ENCODE measurements at places on chromosomes 16 and 17.
A peak's percentile ranks its signal among the peaks of the same experiment; 100 is the strongest.

GRCh38 chr16:74766729-74767128 lies 7.9 kb downstream of the FA2H start:
- no peak for DNase-seq

DNA sequence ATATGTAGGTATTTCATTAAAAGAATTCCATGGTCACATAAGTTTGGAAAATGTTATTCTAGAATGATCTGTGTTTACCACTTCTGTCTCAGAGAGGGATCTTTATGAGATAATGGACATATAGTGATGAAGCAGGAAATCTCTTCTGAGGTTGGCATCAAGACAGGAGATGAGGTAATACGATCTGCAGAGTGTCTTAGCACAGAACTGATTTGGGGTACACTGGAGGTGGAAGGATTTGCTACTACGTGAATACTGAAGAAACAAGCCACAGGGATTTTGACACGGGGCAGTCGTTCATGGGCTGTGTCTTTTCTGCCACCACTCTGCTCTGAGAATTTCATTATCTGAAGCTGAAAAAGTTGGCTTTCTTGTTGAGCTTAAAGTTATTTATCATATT lies 5.5 kb downstream of the CBFB start:
- DNase-seq: peak; percentile 8

GRCh38 chr16:57873218-57873617 lies 70.9 kb upstream of the KIFC3 start:
- DNase-seq: no peak

DNA sequence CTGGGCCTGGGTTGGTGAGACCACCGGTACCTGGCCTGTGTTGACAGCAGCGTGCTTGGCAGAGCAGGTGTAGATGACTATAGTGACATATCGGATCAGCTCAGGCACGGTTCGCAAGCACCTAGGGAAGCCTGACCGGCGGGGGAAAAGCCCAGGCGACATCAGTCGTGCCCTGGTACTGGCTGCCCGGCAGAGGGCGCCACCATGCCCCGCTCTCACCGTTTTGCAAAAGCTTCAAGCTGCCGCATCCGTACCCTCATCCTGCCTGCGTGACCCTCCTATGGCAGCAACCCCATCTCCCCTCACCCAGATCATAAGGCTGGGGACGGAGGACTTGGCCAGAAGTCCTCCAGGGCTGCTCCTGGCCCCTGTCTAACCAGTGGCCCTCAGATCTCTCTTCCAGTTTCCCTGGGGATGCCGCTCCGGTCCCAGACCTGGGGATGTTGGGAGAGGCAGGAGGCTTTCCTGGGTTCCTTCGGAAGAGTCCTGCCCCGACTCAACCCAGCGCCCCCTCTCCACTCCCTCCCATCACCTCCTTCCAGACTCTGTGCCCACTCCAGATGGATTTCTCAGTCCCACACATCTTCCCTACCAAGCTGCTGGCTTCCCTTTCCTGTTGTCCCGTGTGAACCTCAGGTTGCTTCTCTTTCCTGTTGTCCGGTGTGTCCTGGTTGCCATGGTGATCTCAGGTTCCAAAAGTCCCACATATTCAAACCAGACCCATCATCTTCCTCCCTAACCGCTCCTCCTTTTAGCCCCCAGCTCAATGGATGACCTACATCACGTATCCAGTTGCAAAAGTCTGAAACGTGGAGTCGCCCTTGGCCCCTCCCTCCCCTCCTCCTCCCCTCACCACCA lies 13.7 kb downstream of the ALOX12B start:
- peak; percentile 64 for DNase-seq

- no peak for DNase-seq
Observed at GRCh38 chr17:42087042-42087701, 11.1 kb downstream of the ZNF385C start.

- no peak for DNase-seq
Observed at GRCh38 chr16:48447940-48448536, 62.8 kb upstream of the SIAH1 start.

DNA sequence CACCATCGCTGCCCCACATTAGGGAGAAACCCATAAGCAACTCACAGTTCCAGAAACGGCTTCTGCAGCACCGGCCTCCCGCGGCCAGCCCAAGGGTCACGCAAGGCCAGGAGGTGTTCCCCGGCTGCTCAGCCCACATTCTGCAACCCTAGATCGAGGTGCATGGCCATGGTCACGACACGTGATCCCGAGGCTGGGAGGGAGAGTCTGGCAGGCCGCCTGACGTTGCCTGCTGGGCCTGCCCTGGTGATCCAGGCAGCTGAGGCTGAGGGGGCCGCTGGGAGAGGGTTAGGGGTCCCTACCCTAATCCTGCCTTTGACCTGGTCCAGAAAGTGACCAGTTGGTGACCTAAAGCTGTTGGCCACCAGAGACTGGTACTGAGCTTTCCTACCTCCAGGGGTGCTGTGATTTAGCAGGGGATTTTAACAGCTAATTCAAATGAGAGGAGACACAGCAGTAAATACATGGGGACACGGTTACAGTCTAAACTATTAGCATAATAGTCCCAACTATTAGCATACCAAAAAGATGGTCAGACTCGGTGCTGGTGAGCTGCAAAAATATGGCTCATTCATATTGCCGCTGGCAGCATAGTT lies 97.4 kb upstream of the CIBAR2 start:
- DNase-seq: no peak

GRCh38 chr17:12046786-12047185 lies 26.1 kb downstream of the MAP2K4 start:
- no peak for DNase-seq
